AG20443 (cell line): ENCODE measurements at places on chromosomes 11 and 22.

DNA sequence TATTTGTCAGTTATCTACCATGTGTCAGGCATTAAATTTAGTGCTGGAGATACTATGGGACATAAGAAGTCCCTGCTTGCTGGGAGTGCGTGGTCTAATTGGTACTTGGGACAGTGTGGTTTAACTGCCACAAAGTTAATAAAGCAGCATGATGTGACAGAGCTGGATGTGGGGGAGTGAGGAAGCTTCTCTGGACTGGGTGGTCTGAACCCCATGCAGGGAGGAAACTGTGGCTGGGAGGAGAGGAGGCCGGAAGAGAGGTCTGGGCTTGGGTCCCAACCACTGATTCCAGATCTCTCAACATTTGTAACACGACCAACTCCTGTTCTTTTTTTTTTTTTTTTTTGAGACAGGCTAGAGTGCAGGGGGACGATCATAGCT lies 37.1 kb downstream of the ST3GAL4 start:
- DNase-seq = no peak

DNA sequence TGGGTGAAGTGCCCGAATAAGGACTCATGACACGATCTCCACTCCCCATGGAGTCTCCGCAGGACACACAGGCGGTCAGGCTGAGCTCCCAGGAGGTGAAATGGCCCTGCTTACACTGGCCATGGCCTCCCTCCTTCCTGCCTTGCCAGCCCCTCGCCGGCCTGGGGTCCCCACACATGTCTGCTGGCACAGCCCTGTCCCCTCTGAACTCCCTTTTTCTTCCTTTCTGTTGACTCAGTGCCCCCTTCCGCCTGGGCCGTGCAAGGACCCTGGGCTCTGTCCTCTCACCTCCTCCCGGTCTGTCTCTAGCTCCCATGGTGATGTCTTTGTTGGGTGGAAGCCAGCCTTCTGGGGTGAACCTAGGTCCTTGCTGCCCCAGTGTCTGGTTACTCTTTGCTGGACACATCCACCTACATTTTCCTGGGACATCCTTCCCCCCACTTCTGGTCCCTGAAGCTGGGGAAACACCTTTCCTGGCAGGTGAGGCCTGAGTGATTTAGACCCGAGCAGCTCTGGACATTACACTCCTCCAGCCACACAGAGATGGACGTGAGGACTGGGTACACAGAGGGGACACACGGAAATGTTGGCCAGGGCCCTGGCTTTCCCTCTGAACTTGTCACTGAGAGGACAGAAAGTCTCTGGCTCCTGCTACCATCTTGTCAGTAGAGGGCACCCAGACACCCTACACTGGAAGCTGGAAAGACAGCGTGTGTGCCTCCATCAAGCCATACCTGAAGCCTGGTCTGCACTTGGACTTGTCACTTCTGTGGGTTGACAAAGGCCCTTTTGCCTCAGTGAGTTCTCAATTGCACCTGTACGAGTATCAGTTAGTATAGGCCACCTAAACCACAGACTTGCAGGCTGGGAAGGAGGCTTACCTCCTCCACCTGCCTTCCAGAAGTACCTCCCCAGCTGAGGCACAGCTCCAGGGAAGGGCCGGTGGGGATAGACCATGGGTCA lies 864.3 kb downstream of the TBC1D22A start:
- DNase-seq = no peak

DNA sequence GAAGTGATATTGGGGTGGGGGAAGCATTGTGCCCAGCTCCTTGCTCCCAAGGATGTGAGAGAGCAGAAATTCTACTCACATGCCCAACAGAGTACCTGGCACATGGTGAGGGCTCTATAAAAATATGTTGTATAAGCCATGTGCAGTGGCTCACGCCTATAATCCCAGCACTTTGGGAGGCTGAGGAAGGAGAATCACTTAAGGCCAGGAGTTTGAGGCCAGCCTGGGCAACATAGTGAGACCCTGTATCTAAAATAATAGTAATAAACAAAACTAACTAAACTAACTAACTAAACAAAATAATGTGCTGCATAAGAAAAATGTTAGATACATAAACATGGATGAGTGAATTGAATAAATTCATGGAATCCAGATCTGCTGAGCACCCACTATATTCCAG lies 33.2 kb upstream of the LRRC32 start:
- no peak for DNase-seq

GRCh38 chr11:121665206-121665838 lies 212.6 kb upstream of the SORL1-AS1 start:
- no peak for DNase-seq

- peak; percentile 19 for DNase-seq
Measured at GRCh38 chr11:62458212-62459002, 39.6 kb downstream of the SCGB1A1 start.

GRCh38 chr11:66238786-66239413 lies 29.5 kb upstream of the RAB1B start:
- DNase-seq = no peak

GRCh38 chr11:62324731-62325556 lies 12.3 kb upstream of the ASRGL1 start:
- DNase-seq = peak; percentile 77

DNA sequence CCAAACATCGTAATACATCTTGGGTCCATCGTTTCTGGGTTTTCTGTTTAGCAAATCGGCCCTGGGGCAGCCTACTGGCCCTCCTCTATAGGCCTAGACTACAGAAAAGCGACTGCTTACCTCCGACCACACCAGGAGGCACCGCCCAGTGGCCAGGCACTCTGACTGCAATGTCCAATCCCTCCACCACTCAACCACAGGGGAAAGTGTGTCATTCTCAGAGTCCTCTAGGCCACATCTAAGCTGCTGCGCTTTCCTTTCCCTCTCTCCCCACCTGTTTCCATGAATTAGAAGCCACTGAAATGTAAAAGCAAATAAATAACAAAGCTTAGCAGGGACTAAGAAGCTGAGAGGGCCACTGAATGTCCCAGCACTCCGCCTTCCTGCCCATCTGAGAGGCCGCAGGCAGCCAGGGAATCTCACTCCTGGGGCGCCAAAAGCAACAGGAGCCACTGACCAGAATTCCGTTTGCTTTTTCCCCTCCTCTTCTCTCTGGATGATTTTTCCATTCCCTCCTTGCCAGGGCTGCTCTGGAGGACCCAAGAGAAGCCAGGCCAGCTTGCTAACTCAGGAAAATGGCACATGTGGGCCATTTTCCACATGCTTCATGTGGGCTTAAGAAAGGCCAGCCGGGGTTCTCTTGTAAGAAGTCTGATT lies 50.1 kb upstream of the FLI1 start:
- no peak for DNase-seq

DNA sequence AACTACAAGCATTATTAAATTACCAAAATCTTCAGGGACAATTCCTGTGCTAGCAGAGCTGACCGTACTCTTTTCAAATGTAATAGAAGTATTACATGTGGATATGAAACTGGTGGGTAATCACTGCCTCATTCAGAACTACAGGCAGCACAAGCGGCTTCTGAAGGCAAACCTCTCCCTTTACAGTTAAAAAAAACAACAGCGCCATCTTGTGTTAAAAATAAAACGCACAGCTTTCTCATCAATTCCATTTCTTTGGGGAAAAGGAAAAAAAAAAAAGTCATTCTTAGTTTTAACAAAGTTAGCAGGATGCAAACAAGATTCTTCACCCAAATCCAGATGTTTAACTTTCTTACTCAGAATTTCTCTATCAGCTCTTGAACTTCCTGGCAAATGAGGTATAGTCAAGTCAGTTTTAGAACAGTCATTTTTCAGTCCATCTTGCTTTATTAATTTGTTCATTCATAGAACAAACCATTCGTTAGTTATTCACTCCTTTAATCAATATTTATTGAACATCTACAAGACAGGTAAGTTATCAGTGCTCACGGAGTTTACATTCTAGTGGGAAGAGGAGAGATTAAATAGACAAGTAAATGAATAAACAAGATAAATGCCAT lies 331.8 kb upstream of the MPPED2 start:
- DNase-seq = peak; percentile 53

DNA sequence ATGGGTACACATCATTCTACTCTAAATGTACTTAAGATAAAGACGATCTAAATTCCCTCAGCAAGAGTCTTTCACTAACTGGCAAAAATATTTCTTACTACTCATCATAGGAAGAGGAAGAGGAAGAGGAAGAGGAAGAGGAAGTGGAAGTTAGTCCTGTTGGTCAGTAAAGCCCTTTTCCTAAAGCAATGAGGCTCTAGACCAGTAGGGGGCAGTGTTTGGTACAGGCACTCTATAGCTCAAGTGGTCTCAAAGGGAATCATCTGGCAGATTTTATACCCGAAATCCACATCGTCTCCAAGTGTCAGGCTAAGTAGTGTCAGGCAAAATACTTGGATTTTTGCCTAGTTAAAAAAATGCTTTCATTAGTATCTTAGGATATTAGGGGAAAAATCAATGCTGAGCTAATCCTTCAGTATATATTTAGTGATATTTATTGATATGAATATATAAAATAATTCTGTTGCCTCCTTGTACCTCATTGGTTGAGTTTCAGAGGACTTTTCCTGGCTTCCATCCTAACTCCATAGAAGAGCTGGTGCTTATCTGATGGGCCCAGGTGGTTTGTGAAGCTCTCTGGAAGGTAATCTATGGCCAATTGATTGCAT lies 7.7 kb downstream of the BLID start:
- DNase-seq = no peak

GRCh38 chr11:15923183-15923582 lies 433.2 kb downstream of the SOX6 start:
- DNase-seq = no peak

GRCh38 chr22:27868732-27869282 lies 50.2 kb downstream of the PITPNB start:
- no peak for DNase-seq

DNA sequence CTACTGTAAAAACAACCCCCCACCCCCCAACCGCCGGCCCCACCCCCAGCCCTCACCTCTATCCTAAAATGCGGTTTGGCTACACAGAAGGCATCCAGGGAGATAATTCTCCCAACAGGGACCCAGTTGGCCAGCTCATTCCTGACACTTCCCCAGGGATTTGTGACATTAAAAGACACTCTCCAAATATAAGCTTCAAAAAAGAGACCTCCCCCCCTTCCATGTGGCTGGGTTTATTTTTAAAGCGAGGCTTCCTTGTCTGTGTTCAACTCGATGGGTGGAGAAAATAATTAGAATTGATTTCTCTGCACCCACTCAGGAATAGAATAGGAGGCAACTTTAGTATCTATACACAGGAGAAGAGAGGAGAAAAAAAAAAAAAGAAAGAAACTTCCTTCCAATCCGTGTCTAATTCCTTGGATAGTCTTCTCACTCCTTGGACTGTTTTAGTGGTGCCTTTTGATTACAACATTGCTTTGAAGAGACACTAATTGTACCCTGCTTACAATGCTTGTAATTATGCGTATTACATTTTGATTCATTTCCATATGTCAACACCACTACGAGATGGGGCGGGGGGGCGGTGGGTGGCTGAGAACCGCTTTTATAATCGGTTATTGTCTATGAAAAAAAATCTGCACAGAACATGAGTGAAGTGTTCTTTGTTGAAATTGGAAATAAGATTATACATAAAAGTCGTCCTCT lies 500.4 kb downstream of the MIAT start:
- DNase-seq = no peak

- DNase-seq = no peak
Measured at GRCh38 chr11:94550513-94550912, 6.8 kb downstream of the FUT4 start.

- no peak for DNase-seq
Measured at GRCh38 chr22:29663180-29663821, 56.5 kb upstream of the CABP7 start.

- no peak for DNase-seq
Measured at GRCh38 chr11:102528618-102529017, 1.9 kb downstream of the MMP7 start.

DNA sequence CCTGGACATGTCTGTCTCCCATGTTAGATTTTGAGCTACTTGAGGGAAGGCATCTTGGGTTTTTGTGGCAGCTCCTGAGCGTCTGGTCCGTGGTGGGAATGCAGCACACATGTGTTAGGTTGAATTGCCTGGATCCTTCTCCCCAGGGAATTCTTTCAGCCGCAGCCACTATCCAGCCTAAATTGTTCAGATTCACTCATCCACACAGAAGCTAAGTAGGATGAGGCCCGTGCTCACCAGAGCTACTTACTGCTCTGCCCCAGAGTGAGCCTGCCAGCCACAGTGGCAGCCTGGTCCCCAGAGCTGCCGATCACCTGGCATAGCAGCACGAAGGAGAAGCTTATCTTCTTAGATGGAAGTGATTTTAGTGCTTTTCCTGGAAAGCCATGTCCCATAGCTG lies 34.4 kb upstream of the SORL1-AS1 start:
- no peak for DNase-seq

- DNase-seq = peak; percentile 44
Measured at GRCh38 chr11:122850076-122850631, 11.9 kb downstream of the CRTAM start.

- no peak for DNase-seq
Measured at GRCh38 chr11:31822927-31823643, 12.0 kb upstream of the PAX6 start.

DNA sequence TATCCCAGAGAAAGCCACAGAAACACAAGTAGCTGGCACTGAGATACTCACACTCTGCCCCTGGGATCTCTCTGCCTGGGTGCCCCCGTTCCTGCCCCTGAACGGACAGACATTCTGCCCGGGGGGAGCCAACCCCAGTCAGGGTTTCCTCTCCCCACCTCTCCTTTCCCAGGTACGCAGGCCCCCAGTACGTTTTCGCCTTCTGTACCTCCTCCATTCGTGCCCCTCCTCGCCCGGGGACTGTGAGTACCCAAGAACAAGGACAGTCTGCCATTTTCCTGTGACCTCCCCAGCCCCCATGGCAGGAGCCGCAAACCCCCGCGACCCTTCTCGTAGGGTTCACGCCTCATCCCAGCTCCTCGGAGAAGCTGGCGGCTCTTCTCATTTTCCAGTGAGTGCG lies 29.1 kb upstream of the ELFN2 start:
- no peak for DNase-seq

DNA sequence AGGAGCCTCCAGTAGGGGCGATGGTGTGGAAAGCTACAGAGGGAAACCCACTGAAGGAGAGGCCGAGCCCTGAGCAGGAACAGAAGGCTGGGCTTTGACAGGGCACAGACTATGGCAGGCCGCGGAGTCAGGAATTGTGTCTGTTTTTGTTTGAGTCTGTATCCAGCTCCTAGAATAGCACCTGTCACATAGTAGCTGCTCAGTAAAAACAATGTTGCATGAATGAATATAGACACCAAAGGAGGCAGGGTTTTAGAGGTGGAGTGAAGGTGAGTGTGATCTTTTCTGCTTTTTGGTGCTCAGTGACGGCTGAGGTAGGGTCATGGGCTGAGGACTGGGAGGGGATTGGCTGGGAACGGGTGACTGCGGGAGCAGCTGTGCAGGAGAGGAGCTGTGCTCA lies 18.5 kb upstream of the APOBEC3A start:
- no peak for DNase-seq

- no peak for DNase-seq
Measured at GRCh38 chr22:46287873-46288751, 8.6 kb upstream of the GTSE1 start.
